Vagina (tissue), 2 donors: ENCODE measurements at places on chromosomes 1 and 21. TPM values are rescaled to one million over a fixed set of nuclear protein-coding genes. Genes with fewer than 3 reads are reported as not detected.

Gene TMEM61
- 3.4 TPM for total RNA-seq

Gene TMOD4
- 2.2 TPM for total RNA-seq

Gene LRRC39
- total RNA-seq, result 1.2 TPM

Gene PAPPA2
- total RNA-seq, result 0.25 TPM

Gene GIPC2
- 2.7 TPM for total RNA-seq

Gene TEX38
- not detected for total RNA-seq

Gene TUFT1
- total RNA-seq, result 16.0 TPM

Gene OR14A2
- total RNA-seq, result not detected

Gene KLHDC8A
- total RNA-seq, result not detected

Gene CR1L
- not detected for total RNA-seq

Gene E2F2
- total RNA-seq, result 2.9 TPM

Gene SOX13
- total RNA-seq, result 41.0 TPM

Gene AHCTF1
- total RNA-seq, result 41.0 TPM
